Tibial nerve (tissue), 4 donors: ENCODE measurements at places on chromosomes 1 and 21. TPM values are rescaled to one million over a fixed set of nuclear protein-coding genes. Genes with fewer than 3 reads are reported as not detected.

DNA sequence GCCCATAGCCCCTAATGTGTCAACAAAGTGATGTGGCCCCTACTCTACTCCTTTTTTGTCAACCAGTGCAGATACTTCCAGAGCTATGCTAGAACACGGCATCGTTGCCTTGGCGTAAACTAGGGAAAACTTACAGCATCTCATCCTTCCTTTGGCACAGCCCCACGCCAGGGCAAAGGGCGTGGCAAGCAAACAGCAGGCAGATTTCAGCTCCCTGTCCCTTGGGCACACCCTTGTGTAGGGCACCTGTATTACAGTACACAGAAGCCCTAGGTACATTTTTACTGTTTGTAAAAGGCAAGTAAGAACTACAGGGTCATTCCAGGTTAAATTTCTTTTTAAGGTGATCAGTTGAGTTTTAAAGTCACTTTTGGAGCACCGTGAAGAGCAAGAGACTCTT lies 29.3 kb downstream of the PRDX6 start:
- DNase-seq, result no peak

GRCh38 chr1:113769601-113769970 lies 10.3 kb upstream of the PHTF1 start:
- no peak for DNase-seq

- DNase-seq, result no peak
Measured at GRCh38 chr1:119438761-119439160, 23.8 kb downstream of the HSD3B2 start.

DNA sequence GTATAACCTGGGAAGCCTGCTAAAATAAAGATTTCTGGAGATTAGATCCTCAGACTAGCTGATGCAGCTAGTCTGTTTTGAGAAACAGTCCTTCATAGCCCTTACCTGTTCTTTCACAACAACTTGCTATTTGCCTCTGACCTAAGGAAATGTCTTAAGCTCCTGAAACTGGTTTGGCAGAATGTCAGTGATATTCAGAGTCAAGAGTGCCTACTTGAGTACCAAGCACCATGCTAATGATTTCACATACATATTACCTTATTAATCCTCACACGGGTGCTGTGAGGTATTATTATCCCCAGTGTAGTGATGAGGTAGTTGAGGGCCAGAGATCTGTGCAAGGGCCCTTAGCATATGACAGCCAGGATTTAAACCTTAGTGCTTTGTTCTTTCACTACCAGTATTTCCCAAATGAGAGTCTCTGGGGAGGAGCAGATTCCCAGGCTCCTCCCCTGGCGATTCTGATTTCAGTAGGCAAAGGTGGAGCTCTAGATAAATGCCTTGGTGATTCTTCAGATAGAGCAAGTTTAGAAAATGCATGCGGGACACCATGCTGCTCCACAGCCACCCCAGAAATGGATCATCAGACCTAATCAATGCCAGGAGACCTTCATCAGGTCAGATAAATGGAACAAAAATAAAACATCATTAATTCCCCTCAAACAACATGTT lies 47.4 kb upstream of the WNT2B start:
- no peak for DNase-seq

Gene FOXD2
- 31.5 TPM for total RNA-seq

GRCh38 chr1:179105393-179105792 lies 23.5 kb downstream of the TOR3A start:
- DNase-seq, result no peak

GRCh38 chr1:151972542-151973248 lies 21.0 kb downstream of the S100A10 start:
- no peak for DNase-seq

- no peak for DNase-seq
Measured at GRCh38 chr1:6948416-6948815, 163.2 kb downstream of the CAMTA1 start.
